ENCODE measurements at places on chromosomes 7 and 10.

GRCh38 chr10:13971601-13972475, 358.9 kb downstream of the FRMD4A start:
- DNase-seq: peak; percentile 70

DNA sequence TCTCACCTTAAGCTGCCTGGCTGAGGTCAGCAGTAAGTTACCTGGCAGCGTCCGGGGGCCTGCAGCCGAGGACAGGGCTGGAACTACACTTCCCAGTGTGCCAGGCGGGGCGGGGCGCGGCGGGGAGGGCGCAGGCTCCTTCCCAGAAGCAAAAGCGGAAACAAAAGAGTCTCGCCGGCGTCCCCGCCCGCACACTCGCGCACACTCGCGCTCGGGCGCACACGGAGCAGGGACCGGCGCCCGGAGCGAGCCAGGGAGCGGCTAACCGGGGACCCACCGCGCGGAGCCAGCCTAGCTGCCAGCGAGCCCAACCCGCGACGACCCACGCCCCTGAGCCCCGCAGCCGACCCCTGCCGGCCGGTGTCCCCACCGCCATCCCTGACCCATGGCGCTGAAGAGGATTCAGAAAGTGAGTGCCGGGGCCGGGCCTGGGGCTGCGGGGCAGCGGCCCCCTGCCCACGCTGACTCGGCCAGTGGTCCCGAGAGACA, at the start of gene UBE2D1:
TSS of gene UBE2D1 (plus strand) at position 190 of the 489 bp plus-strand sequence. CDS start at position 386, 196 bp downstream.
- DNase-seq: peak; percentile 86

- no peak for DNase-seq
These were observed 56.7 kb downstream of the SCD start for GRCh38 chr10:100403734-100404133.

DNA sequence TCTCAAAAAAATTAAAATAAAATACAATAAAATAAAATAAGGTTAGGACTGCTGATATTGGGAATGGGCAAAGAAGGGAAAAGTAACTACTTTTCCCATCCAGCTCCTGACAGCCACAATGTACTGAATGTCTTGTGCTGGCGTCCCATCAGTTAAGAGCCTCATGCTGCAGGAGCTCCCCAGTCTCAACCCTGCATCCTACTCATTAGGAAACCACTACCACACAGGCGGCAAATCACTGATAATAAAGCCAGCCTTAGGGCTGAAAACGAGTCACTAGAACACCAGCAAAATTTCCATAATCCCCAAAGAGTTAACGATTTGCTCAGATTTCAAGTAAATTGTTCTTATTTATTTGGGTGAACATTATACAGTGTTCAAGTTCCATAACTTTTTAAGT, 4.3 kb downstream of the YWHAG start:
- DNase-seq: no peak

DNA sequence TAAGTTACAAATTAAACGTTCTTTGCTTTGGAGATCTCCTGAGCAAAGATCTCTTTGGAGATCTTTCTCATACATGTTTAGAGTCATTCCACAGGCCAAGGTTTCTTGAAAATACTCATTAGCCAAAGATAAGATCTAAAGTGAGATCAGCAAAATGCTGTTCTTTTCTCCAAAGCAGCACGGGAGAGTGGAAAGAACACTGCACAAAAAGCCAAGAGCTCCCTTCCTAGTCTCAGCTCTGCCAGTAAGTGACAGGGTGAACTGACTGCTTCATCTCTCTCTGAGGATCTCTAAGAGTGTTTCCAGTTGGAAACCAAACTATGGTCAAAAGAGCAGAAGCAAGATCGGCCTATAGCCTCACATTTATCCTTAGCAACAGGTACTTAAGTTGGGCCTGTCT, 168.4 kb upstream of the ASAH2 start:
- no peak for DNase-seq

DNA sequence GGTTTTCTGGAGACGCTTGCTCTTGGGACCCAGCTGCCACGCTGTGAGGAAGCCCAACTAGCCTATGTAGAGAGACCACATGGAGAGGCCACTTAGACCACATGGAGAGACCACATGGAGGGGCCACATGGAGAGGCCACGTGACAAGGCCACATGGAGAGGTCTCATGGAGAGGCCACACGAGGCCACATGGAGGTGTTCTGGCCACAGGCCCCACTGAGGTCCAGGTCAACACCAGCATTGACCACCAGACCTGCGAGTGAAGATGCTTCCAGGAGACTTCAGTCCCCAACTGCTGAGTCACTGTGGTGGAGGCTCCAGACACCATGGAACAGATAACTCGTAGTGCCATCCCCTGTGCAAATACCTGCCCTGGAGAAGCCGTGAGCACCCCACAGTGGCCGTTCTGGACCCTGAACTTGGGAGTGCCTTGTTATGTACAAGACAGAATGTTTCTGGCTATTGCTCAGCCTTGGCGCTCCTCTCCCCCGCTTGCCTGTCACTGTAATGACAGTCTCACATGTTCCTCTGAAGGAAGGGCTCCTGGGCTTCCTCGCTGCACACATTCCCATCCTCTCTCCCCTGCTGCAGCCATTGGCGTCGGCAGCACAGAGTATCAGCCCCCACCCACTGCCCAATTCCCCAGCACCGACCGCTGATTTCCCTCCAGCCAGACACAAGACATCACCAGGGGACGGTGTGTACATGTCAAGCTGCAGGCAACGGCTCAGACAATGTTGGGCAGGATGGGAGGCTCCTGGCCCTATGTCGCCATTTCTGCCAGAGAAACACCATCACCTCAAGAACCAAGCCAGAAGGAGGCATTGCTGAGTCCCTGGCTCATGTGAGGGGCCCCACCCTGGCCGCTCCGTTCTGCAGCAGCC, 49.0 kb upstream of the TNRC18 start:
- peak; percentile 60 for DNase-seq

GRCh38 chr7:3486841-3487240, 185.8 kb downstream of the SDK1 start:
- no peak for DNase-seq

GRCh38 chr7:44964831-44965440, 13.9 kb downstream of the MYO1G start:
- peak; percentile 41 for DNase-seq

GRCh38 chr7:24587853-24588252, 14.6 kb downstream of the PALS2 start:
- no peak for DNase-seq

DNA sequence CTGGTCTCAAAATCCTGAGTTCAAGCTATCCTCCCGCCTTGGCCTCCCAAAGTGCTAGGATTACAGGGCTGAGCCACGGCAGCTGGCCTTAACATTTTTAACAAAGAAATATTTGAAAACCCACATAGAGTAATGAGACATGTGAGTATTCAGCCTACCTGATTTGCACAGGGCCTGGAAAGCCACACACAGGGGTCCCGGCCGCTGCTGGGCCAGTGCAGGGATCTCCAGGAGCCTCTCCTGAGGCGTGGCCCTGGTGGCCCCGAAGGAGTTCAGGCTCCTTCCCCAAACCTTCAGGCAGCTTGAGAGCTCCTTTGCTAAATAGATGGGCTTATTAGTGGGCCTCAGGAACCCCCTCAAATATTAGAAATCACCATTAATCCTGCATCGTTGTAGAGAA, 18.7 kb downstream of the CNPY1 start:
- no peak for DNase-seq

GRCh38 chr10:5531558-5532306, 7.0 kb downstream of the CALML3 start:
- DNase-seq: no peak

GRCh38 chr10:72659694-72660093, 32.2 kb upstream of the MCU start:
- no peak for DNase-seq

DNA sequence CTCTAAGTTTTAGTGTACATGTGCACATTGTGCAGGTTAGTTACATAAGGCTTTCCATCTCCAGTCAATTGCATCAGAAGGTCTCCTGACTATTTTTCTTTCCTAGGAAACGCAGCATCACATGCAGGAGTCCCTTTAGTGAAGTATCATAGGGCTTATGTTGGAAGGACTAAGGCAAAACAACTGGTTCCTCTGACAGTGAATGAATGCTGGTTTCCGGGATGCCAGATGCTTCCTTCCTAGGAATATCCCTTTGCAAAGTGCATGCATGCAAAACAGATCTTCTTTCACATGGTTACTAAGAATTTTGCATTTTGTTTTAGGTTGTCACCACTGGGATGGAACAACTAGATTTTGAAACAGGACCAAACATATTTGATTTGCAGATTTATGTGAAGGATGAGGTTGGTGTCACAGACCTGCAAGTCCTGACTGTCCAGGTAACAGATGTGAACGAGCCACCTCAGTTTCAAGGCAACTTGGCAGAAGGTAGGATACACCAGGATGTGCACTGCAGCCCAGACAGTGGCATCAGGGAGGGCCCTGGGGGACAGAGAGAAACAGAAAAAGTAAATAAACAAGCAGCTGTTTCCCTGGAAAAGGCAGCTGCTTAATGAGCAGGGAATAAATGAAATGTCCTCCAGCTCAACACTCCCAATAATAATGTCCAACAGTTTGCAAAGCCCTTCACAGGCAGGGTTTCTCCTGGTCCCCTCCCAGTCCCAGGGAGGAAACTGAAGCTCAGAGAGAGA, 17.8 kb downstream of the CDHR3 start:
- no peak for DNase-seq

Measured in H7 (cell line).